ENCODE measurements at places on chromosomes 13 and 19.

DNA sequence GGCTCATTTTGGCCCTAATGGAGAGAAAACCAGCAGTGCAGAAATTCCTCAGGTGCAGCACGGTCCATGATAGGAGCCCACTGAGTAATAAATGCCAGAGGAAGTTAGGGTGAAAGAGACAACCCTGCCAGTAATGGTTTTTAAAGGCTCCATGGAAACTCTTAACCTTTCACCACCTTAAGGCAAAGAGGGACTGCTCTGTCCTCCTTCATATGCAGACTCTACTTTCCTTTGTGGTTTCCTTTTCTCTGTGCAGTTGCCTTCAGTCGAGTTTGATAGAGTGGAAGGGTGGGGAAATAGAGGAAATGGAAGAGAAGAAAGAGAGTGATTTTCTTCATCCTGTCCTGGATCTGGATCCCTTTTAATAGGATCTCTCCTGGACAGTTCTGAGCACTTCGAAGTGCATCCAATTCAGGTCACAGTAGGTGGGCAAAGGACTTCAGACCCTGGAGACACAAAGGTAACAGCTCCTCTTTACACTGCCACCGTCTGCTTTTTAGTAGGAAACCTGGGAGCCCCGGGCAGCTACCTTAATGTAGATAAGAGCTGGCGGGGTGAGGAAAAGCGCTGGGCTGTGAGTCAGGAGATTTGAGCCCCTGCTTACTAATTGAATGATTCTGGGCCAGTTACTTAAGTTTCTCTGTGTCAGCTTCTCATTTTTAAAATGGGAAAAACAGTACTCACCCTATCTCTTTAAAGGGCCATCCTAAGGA, 294.8 kb downstream of the KCNRG start:
- DNase-seq: no peak

DNA sequence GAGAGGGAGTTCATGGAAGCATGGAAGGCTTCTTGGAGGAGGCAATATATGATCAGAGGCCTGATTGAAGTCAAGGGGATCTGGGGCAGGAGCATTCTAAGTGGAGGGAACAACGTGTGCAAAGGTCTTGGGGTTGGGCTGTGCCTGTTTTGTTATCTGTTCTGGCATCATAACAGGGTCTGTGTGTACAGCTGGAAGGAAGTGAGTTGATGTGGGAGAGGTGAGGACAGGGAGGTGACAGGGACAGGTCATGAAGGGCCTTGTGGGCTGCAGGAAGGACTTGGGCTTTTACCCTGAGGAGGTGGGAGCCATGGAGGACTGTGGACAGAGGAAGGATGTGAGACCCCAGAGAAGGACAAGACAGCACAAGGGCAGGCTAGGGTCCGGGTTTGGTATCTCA, 1.2 kb upstream of the NFILZ start:
- DNase-seq: no peak

- DNase-seq: no peak
Observed at GRCh38 chr19:19186742-19187141, 5.2 kb downstream of the BORCS8 start.

- no peak for DNase-seq
Observed at GRCh38 chr13:51800486-51800885, 3.5 kb downstream of the DHRS12 start.

GRCh38 chr13:35826626-35827254, 304.4 kb downstream of the DCLK1 start:
- DNase-seq: no peak

DNA sequence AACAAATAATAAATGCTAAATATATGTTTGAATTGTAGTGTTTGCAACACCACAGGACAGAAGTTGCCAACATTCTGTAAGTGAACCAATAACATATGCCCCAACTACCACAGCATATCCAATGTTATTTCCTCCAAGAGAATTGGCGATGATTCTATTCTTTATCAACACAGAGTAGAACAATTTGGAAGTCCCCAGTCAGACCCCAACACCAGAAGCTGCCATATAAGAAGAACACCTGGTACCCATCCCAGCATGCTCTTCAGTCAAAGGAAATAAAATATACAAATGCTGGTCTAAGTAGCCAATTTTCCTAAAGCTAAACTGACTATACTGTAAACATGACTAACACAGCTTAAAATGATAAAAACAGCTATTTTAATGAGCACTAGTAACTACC, 145.7 kb downstream of the KLF12 start:
- DNase-seq: no peak

GRCh38 chr19:52692431-52693008, 42.3 kb downstream of the ZNF611 start:
- no peak for DNase-seq

- DNase-seq: no peak
Observed at GRCh38 chr13:78298657-78299056, 304.7 kb downstream of the POU4F1 start.

- DNase-seq: peak; percentile 45
Observed at GRCh38 chr13:103282571-103283450, 216.6 kb upstream of the SLC10A2 start.

DNA sequence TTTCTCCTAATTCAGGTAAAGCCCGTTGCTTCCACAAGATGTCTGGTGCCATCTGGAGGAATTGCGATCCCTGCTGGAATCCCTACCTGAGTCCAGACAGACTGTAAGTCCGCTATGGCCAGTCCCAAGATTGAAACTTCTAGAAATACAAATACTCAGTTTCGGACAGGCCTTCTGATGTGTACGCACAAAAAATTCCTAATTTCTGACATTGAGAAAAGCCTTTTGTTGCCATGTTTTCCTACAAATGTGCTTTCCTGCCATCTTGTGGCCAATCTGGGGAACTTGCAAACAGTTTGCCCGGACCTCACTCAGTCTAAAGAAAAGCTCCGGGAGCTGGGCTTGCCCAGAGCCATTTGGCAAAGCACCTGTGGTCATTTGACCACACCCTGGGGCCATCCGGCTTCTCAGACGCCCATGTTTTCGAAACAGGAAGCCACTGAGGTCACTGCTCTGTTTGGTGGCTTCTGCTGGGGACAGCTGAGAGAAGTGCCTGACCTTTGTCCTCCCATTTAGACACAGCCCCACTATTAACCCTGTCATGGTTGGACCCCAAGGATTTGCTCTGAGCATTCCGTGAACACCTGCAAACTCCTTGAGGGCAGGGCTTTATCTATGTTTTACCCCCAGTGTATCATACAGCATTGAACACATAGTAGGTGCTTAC, 79.4 kb downstream of the SLC15A1 start:
- DNase-seq: peak; percentile 57

All from Caki2 (cell line).